ENCODE measurements at places on chromosomes 2 and 18. TPM values are rescaled to one million over a fixed set of nuclear protein-coding genes. Genes with fewer than 3 reads are reported as not detected.

GRCh38 chr2:148875387-148876051 lies 492 bp downstream of the KIF5C start:
- no peak for DNase-seq

DNA sequence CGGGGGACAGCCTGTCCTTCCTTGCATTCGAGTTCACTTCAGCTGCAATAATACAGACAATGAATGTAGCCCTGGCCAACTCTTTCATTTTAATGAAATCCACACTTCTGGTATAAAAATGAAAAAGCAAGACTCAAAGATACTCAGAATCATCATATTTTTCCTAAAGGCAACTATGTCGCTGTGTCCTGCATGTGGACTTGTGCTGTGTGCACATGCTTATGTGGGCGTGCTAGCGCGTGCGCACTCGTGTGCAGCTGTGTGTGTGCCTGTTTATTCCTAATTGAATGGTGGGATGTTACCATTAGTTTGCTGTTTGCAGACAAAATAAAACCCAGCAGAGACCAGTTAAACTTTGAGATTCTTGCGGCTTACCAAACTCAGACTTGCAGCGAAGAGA lies 49.6 kb downstream of the SMIM21 start:
- no peak for DNase-seq

DNA sequence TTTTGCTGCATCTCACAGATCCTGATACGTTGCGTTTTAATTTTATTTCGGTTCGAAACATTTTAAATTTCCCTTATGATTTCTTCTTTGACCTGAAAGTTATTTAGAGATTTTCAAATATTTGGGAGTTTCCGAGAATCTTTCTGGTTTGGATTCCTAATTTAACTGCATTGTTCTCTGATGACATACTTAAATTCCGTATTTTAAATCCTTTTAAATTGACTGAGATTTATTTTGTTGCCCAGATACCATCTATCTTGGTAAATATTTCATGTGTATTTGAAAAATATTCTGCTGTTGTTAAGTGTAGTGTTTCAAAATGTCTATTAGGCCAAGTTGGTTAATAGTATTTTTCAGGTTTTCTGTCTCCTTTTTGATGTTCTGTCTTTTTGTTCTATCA lies 37.7 kb downstream of the MROH2A start:
- DNase-seq = no peak

The ELOA2 gene
- not detected for total RNA-seq

The LRRC30 gene
- not detected for total RNA-seq

The SGPP2 gene
- total RNA-seq = 24.6 TPM

Data from cardiac muscle cell (in vitro differentiated cells and primary cell).